ENCODE measurements at places on chromosomes 6 and 20. TPM values are rescaled to one million over a fixed set of nuclear protein-coding genes. Genes with fewer than 3 reads are reported as not detected.

- DNase-seq: no peak
Measured at GRCh38 chr6:135230711-135231468, 49.8 kb downstream of the MYB start.

DNA sequence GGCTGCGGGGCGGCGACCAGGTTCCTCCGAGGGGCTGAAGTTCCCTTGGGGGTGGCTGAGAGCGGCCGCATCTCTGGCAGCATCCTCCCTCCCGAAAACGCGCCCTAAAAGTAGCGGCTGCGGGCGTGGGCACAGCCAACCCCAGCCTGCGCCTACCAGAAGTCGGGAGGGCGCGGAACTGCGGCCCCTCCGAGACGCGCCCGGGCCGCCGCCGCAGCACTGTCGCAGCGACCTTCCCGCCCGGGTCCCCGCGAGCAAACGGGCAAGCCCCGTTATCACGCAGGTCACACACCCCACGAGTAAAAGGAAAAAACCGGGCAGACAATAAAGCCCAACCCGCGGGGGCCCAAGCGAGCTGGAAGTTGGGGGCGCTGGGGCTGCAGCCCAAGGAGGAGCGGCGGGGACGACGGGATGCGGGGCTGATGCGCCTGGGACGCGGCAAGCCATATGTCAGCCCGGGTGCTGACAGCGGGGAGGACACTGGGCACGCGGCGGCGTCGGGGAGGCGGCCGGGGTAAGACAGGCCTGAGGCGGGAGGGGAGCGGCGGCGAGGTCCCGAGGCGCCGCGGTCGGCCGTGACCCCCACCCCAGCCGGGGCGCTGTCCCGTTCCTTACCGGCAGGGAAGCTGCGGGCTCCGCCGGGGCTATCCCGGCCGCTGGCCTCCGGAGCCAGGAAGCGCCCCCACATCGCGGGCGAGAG, 659 bp downstream of the CEP85L start:
- DNase-seq: no peak

DNA sequence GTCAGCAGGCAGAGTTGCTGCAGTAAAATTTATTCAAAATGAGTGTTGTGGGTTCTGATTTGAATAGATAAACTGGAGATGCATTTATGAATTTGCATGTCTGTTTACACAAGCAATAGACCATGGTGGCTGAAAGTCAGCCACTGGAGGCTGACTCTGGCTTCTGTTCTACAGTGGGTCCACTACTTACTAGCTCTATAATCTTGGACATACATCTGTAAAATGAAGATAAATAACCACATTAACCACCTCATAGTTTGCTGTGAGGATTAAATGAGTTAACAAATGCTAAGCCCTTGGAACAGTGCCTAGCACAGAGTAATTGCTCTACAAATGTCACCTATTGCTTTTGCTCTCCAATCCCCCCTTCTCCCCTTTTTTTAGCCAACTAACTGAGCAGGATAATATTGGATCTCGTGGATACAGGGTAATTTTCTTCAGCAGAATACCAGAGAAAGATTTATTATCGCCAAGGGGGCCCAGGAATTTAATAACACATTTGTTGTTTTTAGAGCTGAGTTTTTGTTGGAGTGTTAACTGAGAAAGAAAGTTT, 1.4 kb upstream of the PM20D2 start:
- DNase-seq: no peak

The EEF1A2 gene
- polyA plus RNA-seq: 1.9 TPM

DNA sequence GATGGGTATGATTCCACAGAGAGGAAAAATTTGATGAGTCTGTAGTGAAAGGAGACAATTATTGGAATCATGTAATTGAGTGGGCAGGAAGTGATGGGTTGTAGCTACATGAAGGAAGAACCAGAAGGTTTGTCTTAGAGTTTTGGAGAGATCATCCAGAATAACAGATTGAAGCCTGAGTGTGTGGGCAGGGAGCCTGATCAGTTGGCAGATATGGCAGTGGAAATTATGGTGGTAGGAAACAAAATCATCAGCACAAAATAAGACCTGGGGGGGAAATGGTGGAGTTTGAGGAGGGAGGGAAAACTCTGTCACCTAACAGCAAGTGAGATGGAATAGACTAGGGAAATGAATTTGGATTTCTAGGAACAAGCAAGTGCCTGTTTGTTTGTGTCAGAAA, 606.6 kb upstream of the MAP3K7 start:
- no peak for DNase-seq

DNA sequence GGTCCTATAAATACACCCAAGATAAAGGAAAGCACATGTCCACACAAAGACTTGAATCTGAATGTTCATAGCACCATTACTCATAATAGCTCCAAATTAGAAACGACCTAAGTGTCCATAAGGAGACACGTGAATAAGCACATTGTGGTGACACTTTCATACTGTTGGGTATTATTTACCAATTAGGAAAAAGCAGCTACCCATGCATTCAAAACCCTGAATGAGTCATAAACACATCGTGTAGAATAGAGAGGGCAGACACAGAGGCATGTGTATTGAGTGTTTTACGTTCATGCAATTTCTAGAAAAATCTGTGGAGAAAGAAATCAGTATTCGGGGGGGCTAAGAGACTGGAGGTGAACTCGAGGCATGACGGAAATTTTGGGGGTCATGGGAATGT, 396.7 kb downstream of the THBS2 start:
- DNase-seq: no peak

GRCh38 chr20:47800623-47801022, 15.3 kb upstream of the SULF2 start:
- no peak for DNase-seq

GRCh38 chr6:135323202-135323668, 142.1 kb downstream of the MYB start:
- DNase-seq: no peak

The TINAG gene
- polyA plus RNA-seq: 30.0 TPM

DNA sequence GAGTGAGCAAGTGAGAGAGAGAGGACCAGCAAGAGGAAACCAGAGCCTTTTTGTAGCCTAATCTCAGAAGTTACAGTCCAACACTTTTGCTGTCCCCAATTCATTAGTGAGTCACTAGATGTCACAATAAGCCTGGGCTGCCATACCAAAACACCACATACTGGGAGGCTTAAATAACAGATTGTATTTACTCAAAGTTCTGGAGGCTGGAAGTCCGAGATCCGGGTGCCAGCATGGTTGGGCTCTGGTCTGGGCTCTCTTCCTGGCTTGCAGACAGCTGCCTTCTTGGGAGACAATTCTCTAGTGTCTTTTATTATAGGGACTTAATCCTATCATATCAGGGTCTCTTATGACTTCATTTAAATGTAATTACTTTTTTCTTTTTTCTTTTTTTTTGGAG, 50.7 kb upstream of the FERMT1 start:
- DNase-seq: no peak

The FILIP1 gene
- 3.2 TPM for polyA plus RNA-seq

DNA sequence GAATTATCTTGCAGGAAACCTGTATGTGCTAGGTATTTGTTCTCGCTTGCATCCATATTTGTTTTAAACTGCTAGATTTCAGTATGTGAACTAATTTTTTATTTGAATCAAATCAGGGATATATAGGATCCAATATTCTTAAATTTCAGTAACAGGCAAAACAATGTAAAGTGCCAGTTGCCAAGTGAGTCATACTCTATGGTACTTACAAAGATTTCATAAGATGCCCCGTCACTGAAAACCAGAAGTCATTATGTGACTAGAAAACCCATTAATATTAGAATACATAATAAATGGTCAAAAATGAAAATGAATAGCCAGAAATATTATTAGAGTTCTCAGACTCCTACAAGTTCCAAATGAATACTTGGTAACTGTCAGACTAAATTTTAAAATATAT, 481.2 kb downstream of the TFAP2A start:
- DNase-seq: no peak

- no peak for DNase-seq
Measured at GRCh38 chr6:68572975-68573374, 62.1 kb upstream of the ADGRB3 start.

DNA sequence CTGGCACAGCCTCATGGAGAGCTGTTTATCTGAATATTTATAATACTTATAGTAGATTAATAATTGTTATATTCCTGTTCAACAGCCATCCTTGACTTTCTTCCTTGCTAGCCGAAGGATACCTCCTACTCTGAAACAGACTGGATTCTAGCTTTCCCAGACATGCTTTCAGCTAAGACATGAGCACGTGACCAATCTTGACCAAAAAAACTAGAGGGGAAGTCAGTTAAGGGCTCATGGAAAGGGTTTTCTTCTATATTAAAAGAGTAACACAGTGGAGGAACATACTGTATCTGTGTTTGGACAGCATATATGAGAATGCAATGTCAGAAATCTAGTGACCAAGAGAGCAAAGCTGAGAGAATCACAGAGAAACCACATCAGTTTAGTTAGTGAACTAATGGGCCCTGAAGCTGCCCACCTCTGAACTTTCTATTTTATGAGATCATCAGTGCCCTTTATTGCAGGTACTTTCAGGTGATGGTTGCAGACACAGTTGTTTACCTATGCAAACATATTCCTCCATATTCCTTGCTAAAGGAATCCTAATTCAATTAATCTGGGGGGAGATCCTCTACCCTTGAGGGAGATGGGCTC, 140.4 kb upstream of the SLC24A3 start:
- no peak for DNase-seq

DNA sequence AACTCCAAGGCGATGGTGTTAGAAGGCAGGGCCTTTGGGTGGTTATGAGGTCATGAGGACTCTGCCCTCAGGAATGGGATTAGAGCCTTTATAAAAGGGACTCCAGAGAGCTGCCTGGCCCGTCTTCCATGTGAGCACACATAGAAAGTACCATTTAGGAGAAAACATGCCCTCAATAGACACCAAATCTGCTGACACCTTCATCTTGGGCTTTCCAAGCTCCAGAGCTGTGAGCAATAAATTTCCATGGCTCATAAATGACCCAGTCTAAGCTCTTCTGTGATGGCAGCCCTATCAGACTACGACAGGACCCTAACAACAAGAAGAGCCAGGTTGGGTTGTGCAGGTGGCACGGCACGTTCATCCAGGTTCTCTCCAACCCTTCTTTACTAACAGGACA, 189.5 kb downstream of the CDH4 start:
- DNase-seq: no peak

DNA sequence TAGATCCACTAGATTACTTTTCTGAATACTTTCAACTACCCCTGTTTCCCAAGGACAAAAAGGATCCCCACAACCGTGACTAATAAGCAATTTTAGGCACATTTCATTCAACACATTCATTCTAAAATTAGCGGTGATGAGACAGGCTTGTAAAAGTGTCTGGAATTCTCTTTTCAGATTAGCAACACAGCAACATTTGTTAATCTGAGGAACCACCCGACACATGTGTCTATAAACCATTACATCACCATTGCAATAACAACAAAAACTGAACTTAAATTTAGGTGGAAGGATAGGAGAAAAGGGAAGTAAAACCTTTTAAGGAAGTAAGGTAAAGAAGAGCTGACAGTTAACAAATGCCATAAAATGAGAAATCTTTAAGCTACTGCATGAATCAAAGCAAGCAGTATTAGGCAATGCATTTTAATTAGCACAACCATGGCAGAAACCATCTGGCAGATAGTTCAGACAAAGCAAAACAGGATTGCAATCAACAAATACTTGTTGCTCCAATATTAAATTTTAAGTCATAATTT, 49.1 kb downstream of the MAP3K7 start:
- DNase-seq: no peak

GRCh38 chr6:169997187-169997929, 245.9 kb downstream of the ERMARD start:
- DNase-seq: no peak

- DNase-seq: no peak
Measured at GRCh38 chr20:7775072-7775471, 165.2 kb downstream of the HAO1 start.

The TCF21 gene
- 204 TPM for polyA plus RNA-seq

- no peak for DNase-seq
Measured at GRCh38 chr6:17178754-17179529, 77.1 kb downstream of the STMND1 start.

DNA sequence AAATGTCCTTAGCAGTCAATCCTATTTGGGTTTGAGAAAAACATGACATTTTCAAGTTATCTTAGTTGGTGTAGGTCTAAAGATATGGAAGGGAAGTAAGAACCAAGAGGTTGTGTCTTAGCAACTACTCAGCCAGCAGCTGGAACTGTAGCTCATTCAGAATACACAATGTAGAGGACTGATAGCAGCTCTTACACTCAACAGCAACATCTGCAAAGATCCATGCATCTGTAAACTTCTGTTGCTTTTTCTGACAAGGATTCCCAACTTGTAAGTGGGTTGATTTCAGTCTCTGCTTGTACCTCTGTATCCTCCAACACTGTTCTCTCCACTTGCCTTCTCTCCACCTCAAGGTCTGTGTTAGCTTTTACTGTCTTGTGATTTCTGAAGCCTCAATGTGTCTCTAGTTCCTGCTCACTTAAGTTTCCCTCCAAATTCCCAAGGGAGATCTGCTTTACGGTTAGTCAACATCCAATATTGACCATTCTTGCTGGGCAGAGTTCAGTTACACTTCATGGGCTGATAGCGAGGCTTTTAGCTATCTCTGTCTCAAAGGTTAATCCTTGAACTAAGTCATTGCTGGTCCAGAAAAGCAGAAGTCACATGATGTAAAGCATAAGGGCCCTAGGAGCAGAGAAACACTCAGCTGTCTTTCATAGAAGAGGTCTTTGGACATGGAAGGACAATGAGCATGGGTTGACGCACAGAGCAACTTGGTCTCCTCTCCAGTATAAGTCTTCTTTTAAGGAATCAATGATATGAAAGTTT, 71.6 kb upstream of the LGSN start:
- no peak for DNase-seq

- DNase-seq: no peak
Measured at GRCh38 chr6:28884423-28885131, 39.2 kb downstream of the TRIM27 start.

- DNase-seq: no peak
Measured at GRCh38 chr6:163418311-163419029, 4.0 kb downstream of the QKI start.

DNA sequence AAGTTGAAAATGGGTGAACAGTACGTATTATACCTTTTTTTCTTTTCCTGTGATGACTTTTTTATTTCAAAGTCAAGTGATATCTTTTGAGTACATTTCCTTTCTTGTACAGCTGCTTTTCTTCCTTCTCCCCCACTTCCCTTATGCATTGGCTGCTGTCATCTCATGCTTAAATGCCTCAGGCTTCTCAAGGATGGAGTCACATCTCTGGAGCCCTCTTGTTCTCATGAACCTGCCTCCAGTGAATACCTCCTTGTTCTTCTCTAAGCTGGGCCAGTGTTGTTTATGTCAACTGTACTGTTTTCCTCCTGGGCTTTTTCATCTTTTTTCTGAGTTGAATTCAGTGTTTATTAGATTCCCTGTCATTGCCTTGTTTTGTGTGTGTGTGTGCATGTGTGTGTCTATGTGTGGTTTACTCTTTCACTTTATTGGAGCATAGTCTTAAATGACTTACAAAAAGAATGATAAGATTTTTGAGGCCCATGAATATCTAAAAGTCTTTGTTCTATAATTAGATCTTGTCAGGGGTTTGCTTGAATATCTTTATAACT, 23.6 kb downstream of the STXBP5 start:
- no peak for DNase-seq

- DNase-seq: no peak
Measured at GRCh38 chr6:153949616-153950015, 89.4 kb upstream of the OPRM1 start.
